HTR-8/SVneo (cell line): ENCODE measurements at places on chromosomes 2 and 18.

DNA sequence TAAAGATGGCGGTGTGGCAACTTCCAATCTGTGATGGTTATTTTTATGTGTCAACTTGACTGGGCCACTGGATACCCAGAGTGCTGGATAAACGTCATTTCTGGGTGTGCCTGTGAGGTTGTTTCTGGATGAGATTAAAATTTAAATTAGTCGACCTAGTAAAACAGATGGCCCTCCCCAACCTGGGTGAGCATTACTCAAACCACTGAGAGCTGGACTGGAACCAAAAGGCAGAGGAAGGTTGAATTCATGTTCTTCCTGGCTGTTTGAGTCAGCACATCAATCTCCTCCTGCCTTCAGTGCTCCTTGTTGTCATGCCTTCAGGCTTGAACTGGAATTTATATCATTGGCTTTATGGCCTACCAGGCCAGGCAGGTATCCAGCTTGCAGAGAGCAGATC is 190.8 kb upstream of the RGPD4 start:
- no peak for DNase-seq

GRCh38 chr2:9909106-9909505 is 42.4 kb upstream of the GRHL1 start:
- no peak for DNase-seq

- DNase-seq = peak; percentile 68
Observed at GRCh38 chr2:70596293-70596692, 42.7 kb upstream of the TGFA start.

DNA sequence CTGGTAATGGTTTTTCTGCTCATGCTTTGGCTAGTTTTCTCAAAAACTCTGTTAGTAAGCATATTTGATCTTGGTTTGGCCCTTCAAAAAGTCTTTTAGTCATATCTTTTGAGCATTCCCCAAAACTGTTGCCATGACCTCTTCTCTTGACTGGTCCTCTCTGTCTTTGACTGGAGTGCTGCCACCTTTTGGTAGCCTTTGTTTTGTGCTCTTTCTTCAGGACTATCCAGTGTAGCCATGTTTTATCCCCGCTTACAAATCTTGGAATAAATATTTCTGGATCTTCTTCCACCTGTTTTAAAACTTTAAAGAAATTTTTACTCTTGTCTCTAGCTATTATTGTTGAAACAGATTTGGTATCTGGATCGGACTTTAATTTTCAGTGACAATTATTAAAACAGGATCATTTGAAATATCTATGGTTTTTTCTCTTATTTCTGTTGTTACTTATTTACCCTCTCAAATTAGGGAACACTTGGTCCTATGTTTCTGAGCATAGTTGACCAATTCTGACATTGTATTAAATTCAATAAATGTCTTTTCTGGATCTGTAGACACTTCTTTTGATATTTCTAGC is 965 bp upstream of the ELOA2 start:
- peak; percentile 31 for DNase-seq

GRCh38 chr2:171584001-171584400 is 61.7 kb downstream of the CYBRD1 start:
- no peak for DNase-seq

DNA sequence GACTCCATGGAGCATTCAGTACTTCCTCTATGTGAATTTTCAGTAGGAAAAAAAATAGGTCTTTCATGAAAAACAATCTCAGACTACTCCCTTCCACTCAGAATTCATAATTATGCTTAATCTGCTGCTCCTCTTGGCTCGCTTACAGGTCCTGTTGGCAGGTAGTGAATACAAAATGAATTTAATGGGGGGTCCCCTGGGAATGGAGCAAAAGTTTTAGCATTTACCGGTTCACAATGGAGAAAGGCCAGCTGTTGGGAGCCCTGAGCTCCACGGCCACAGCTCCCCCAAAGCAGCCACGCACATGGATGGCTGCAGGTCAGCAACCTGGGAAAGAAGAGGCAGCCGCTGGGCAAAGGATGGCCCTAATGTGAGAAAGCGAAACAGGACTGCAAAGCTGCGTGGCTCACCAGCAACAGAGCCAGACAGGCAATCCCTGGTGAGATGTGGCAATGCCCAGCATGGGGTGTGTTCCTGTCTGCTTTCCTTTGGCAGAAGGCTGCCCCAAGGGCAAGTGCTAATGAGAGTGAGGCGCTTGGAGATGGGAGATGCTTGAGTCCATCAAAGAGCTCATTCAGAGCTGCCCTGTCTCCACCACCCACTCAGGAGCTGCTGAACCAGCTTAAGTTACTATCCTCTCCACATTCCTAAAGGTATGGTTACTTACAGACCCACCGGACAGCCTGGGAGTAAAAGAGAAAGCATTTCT is 447.4 kb downstream of the EPHA4 start:
- DNase-seq = no peak

GRCh38 chr2:41954304-41955291 is 93.2 kb upstream of the PKDCC start:
- no peak for DNase-seq

DNA sequence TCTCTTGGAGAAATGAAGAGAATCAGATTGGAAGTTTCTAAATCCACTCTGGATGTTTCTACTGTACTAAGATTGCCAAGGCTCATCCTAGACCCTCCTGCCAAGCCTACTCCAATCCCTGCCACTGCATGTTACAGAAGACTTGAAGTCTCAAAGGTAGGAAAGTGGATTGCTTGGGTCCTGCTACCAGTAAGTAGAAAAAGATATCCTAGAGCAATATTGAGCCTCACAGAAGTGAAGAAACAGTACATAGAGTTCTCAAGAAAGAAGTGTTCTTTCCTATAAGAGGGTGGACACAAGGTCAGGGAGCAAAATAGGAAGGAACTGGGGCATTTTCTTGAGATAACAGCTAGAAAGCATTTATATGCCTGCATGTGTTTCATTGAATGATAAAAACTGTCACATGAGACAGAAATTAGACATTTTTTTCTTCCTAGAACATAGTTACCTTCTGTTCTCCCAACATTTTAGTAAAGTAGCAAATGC is 232.9 kb downstream of the RBM43 start:
- DNase-seq = no peak

GRCh38 chr2:190855245-190855644 is 25.4 kb upstream of the GLS start:
- DNase-seq = no peak

- no peak for DNase-seq
Observed at GRCh38 chr2:129069875-129070594, 751.4 kb upstream of the HS6ST1 start.

DNA sequence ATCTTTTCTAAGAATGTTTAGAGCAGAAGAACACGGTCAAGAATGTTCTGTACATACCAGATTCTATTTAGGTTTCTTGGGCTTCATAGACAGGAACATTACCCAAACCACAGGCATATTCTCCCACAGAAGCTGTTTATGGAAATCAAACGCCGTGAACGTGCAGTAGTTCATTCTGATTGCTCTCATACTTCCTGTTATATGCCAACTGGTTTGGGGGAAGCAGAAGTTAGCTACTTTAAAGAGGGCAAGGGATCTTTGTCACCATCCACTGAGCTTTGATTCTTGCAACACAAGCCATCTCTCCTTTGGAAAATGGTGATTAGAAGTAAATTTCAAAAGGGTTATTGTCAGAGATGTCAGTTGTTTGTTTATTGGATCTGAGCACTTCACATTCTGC is 182.2 kb upstream of the NRP2 start:
- no peak for DNase-seq

- DNase-seq = no peak
Observed at GRCh38 chr2:191385416-191386160, 140.4 kb downstream of the MYO1B start.

DNA sequence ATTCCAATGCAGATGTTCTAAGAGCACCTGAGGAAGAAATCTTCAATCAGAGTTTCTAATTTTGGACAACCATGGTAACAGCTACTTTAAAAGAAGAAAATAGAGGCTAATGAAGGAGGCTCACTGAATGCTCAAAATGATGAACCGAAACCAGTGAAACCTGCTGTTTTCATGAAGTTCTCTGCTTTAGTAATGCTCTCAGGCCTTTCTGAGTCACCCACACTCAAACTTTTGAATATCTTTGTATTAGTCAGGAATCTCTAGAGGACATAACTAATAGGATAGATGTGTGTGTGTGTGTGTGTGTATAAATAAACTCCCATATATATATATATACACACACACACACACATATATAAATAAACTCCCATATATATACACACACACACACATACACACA is 76.9 kb upstream of the RIT2 start:
- DNase-seq = no peak

GRCh38 chr2:210442878-210443277 is 33.7 kb downstream of the LANCL1 start:
- DNase-seq = no peak

- DNase-seq = no peak
Observed at GRCh38 chr2:219684721-219685689, 57.6 kb downstream of the SLC4A3 start.

DNA sequence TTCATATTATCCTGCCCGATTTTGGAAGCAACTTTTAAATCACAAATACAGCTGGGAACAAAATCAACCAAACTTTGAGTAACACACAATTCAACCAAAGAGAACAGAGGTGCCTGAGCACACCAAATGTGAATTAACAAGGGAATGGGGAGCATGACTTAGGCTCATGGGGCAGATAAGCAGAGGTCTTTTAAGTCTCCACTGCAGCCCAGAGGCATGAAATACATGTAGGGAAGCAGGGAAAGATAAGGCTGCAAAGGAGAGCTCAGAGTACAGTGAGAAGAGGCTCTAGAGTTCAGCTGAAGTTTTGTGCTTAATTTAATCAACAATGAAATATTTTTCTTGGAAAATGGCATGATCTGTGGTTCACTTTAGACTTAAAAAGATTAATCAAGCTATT is 49.0 kb downstream of the CYTIP start:
- no peak for DNase-seq
